Vagina (tissue), 2 donors: ENCODE measurements at places on chromosomes 1 and 21.

DNA sequence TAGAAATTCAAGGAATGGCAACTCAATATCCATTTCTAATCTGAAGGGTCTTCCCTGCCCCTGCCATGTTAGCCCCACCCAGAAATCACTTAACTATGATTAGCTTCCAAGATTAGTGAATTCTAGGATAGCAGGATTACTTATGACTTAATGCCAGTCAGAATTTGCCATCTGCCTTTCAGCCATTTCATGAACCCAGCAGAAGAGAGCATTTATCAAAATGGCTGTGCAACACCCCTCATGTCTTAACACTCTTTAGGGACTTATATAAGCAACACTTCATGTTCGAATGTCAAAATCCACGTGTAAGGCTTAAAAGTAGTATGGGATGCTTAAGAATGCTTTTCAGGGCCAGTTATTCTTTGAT is 288.5 kb downstream of the NFIA start:
- H3K4me3 ChIP-seq: no peak overlapping the region
- H3K4me1 ChIP-seq: no peaks in the 10 kb centered on the region
- no peaks in the 10 kb centered on the region for H3K36me3 ChIP-seq
- no peak overlapping the region for H3K27ac ChIP-seq

- H3K4me1 ChIP-seq: no peaks in the 10 kb centered on the region
- DNase-seq: no peak
- no peaks in the 10 kb centered on the region for H3K27me3 ChIP-seq
- H3K27ac ChIP-seq: no peak overlapping the region
Observed at GRCh38 chr21:41048145-41048544, 119.8 kb upstream of the BACE2 start.

DNA sequence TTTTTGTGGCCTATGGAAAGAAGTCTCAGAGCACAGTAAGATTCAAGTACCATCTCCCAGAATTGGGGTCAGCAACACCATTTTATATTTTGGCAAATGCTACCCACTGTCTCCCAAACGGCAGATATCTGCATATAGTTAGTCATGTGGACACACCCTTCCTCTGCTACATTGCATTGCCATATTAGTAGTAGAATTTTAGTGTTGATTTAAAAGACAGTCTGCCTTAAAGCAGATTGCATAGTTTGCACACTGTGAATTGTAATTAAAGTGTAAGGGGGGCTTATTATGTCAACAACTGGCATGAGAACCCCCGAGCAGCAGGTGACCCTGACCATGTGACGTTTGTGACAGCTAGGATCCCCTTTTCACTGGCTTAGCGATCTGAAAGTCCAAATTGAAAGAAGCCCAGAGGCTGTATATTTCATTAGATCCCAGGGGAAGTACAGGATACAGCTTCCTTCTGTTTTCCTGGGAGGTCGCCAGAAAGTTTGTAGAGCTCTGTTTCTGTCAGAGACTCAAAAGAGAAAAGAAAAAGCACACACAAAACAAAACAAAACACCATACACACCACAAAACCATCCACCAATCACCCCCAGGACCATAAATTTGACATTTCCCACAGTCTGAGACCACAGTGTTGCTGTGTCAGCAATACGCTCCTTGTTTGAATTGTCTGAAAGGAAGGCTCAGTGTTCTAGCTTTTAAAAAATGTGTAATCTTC is 172.4 kb downstream of the NFIA start:
- H3K4me3 ChIP-seq: peak overlapping the region; percentile 39
- no peaks in the 10 kb centered on the region for H3K27me3 ChIP-seq
- H3K27ac ChIP-seq: peak overlapping the region; percentile 67
- no peak for DNase-seq

DNA sequence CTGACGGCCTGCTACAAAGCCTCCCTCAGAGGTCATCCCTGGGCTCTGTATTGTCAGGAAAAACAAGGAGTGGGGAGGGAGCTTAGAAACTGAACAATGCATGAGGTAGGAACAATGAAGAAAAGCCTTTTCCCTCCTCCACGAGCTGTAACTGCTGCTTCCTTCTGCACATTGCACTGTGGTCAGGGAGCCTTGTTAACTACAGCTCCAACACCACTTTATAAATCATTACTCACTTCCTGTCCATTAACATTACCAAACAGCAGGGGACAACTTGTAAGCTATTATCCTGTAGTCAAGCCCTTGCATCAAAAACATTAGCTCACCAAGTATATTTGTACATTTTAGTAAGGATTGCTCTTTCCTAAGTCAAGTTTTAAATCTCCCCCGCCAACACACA is 336.0 kb upstream of the NR5A2 start:
- H3K27ac ChIP-seq: no peak overlapping the region
- H3K36me3 ChIP-seq: no peaks in the 10 kb centered on the region
- no peak overlapping the region for H3K4me3 ChIP-seq
- H3K27me3 ChIP-seq: no peaks in the 10 kb centered on the region
- H3K4me1 ChIP-seq: no peaks in the 10 kb centered on the region

GRCh38 chr21:37993071-37993470 is 76.8 kb upstream of the KCNJ6 start:
- no peaks in the 10 kb centered on the region for H3K36me3 ChIP-seq
- no peak for DNase-seq
- H3K27me3 ChIP-seq: no peaks in the 10 kb centered on the region
- H3K4me1 ChIP-seq: no peaks in the 10 kb centered on the region
- no peak overlapping the region for H3K27ac ChIP-seq

DNA sequence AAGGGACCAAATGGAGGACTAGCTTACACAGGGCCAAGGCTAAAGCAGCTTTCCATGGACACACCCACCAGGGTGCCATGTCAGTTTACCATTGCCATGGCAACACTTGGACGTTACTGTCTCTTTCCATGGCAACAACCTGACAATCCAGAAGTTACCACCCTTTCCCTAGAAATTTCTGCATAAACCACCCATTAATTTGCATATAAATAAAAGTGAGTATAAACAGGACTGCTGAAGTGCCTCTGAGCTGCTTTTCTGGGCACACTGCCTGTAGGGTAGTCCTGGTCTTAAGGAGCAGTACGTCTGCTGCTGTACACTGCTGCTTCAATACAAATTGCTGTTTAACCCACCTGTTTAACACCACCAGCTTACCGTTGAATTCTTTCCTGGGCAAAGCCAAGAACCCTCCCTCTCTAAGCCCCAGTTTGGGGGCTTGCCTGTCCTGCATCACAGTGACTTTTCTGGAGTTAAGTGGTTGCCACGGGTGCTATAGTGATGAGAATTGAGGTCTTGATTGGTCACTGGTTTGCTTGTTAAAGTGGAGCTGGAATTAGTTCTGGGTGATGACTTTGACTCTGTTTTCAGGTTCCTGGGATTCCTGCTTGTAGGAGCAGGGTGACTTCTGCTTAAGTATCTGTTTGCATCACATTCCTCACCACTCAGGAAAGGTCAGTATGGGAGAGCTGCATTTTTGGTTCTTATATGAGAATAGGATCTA is 83.2 kb downstream of the CLDN17 start:
- no peaks in the 10 kb centered on the region for H3K36me3 ChIP-seq
- H3K4me3 ChIP-seq: no peak overlapping the region
- H3K27ac ChIP-seq: no peak overlapping the region
- H3K4me1 ChIP-seq: no peaks in the 10 kb centered on the region

GRCh38 chr1:225209153-225209552 is 218.7 kb downstream of the LBR start:
- no peak overlapping the region for H3K27ac ChIP-seq
- no peaks in the 10 kb centered on the region for H3K4me1 ChIP-seq
- H3K36me3 ChIP-seq: no peaks in the 10 kb centered on the region
- H3K27me3 ChIP-seq: no peaks in the 10 kb centered on the region
- no peak for DNase-seq

DNA sequence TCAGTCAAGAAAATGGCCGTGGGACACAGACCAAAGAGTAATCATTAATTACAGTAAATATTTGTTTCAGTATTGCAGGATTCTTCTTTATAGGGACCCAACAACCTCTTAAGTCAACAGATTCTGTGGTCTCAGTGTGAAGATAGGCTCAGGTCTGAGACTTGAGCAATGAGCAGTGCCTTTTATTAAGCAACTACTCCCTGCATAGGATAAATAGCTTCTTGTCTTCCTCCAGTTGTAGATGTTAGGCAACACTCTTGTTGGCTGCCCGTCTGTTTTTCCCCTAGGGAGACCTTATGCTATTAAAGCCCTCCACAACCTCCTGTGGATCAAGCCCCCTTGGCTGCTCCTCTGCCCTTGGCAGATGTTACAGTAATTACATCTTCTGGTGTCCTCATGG is 1.8 kb upstream of the OMA1 start:
- no peak overlapping the region for H3K4me3 ChIP-seq
- peaks cover 26% of the 10 kb centered on the region for H3K4me1 ChIP-seq
- H3K27ac ChIP-seq: no peak overlapping the region
- DNase-seq: no peak
- no peaks in the 10 kb centered on the region for H3K27me3 ChIP-seq
- H3K36me3 ChIP-seq: no peaks in the 10 kb centered on the region

DNA sequence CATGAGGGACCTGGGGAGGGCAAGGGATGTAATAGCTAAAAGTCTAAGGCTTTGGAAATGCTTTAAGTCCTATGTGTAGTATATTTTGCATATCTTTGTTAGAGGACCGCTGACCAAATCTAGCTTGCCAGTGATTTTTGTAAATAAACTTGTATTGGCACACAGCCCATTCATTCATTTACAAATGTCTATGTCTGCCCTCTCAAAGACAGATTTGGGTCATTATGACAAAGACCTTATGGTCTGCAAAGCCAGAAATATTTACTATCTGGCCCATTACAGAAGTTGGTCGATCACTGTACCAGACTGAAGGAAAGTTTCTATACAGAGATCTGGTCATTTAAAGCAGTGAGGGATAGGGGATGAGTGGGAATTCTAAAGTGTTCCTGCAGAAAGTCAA is 120.1 kb upstream of the RAVER2 start:
- H3K4me3 ChIP-seq: no peak overlapping the region
- H3K27me3 ChIP-seq: no peaks in the 10 kb centered on the region
- no peaks in the 10 kb centered on the region for H3K36me3 ChIP-seq
- no peak for DNase-seq
- no peak overlapping the region for H3K27ac ChIP-seq
- peaks cover 24% of the 10 kb centered on the region for H3K4me1 ChIP-seq

- peak overlapping the region; percentile 13 for H3K27ac ChIP-seq
- DNase-seq: no peak
- H3K36me3 ChIP-seq: no peaks in the 10 kb centered on the region
- H3K27me3 ChIP-seq: no peaks in the 10 kb centered on the region
- peaks cover 11% of the 10 kb centered on the region for H3K4me1 ChIP-seq
- no peak overlapping the region for H3K4me3 ChIP-seq
Observed at GRCh38 chr1:193417403-193417802, 231.0 kb upstream of the B3GALT2 start.

GRCh38 chr1:245411245-245412036 is 256.7 kb downstream of the KIF26B start:
- H3K4me1 ChIP-seq: no peaks in the 10 kb centered on the region
- no peaks in the 10 kb centered on the region for H3K27me3 ChIP-seq
- DNase-seq: no peak

GRCh38 chr1:93666613-93667384 is 14.8 kb downstream of the BCAR3 start:
- H3K27me3 ChIP-seq: no peaks in the 10 kb centered on the region
- no peak overlapping the region for H3K4me3 ChIP-seq
- DNase-seq: no peak
